ENCODE measurements at places on chromosomes 12 and 14.
A peak's percentile ranks its signal among the peaks of the same experiment; 100 is the strongest.

DNA sequence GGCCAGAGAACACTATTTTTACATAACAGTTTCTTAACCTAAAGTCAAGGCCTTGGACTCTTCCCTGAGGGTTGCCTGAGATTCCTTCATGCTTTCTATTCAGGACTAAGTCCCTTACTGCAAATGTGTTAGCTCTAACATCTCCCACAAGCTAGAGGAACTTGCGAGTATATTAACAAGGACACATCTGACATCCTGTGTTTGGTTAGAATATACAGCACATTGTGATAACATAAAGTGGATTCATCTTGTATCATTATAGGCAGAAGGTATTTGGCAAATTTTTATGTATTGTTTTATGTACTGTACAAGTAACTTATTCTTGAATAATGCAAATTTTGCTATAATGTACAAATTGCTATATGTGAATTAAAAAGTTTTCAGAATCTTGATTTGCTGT lies 45.5 kb downstream of the SH2B3 start:
- no peak for DNase-seq

DNA sequence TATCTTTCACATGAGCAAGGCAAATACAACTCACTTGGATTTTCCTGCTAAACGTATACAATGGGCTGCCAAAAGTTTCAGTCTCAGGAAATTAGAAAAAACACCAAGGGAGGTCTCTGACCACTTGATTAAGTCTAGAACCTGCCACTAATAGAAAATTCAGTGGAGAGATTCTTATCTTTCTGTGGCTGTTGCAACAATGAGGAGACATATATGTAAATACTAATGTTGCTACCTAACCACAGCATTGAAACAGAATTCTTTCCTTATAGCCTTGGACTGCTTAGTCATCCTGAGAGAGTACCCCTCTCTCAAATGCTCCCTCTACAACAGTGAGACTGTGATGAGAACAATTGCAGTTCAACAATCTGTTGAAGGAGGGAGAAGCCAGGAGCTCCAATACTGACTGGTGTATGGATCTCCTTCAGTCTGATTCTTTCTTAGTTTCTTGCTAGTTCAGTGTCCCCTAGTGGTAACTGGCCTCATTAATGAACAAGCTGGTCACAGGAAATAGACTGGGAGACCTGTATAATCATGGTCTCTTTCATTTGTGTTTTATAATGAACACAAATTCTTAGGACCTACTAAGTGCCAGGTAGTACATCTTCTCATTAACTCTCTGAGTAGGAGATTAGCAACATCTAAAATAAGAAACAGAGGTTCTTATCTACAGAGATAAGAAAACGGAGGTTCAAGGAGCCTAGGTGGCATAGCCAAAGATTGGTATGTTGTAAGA lies 164.5 kb downstream of the SLC38A4 start:
- peak; percentile 67 for DNase-seq

GRCh38 chr12:115569345-115570068 lies 708.0 kb downstream of the MED13L start:
- no peak for DNase-seq

- DNase-seq = no peak
Measured at GRCh38 chr12:62351326-62351725, 91.1 kb downstream of the USP15 start.

GRCh38 chr12:59594943-59595500 lies 807 bp upstream of the SLC16A7 start:
- DNase-seq = no peak

- no peak for DNase-seq
Measured at GRCh38 chr14:101193106-101193844, 289.8 kb upstream of the RTL1 start.
